ENCODE measurements at places on chromosomes 11 and 22. TPM values are rescaled to one million over a fixed set of nuclear protein-coding genes. Genes with fewer than 3 reads are reported as not detected.

DNA sequence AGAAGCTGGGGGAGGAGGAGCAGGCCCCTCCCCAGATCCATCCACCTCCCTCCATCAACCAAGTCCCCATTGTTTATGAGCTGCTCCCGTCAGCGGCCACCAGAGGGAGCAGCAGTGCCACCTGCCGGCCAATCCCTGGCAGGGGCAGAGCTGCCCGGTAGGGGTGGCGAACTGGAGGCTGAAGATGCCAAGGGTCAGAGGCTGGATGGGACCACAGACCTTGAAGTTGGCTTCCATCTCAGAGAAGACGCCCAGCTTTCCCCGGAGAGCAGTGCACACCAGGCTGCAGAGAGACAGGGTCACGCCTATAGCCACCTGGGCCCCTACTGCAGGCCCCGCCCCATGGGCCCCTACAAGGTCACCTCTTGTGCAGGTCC, 3.6 kb downstream of the FIBP start:
- H3K27ac ChIP-seq, result peak overlapping the region; percentile 54
- H3K4me1 ChIP-seq, result peaks cover 39% of the 10 kb centered on the region
- H3K36me3 ChIP-seq, result peaks cover 20% of the 10 kb centered on the region
- no peak for DNase-seq

ANAPC15 gene
- 37.6 TPM for total RNA-seq

DNA sequence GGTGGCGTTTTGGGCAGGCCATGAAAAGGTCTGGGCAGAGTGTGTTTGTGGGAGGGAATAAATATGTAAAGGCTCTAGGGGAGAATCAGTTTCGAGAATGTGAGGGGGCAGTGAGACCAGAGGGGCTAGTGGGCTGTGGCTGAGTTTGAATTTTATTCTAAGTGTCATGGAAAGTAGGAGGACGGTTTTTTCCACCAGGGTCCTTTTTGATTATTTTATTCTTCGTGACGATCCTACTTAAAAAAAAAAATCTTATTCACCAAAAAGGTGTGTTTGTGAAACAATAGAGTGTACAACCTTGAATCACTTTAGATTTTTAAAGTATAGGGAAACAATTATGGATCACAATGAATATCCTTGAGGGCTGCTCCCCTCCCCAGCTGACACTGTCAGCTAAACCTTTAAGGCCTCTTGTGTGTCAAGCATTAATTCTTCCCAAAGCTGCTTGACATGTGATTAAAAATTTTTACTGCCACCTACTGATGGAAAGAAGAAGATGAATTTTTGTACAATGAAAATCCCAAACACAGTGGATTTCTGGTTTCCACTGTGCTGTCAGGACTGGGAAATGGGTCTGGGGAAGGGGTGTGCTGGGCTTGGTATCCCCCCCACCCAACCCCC, 107.5 kb upstream of the OR4B1 start:
- H3K4me1 ChIP-seq, result peaks cover 19% of the 10 kb centered on the region
- no peaks in the 10 kb centered on the region for H3K27me3 ChIP-seq
- no peaks in the 10 kb centered on the region for H3K36me3 ChIP-seq
- H3K4me3 ChIP-seq, result no peak overlapping the region

CHRNA10 gene
- total RNA-seq, result 1.2 TPM
